Stimulated activated CD4-positive, alpha-beta T cell treated with anti-CD3 and anti-CD28 coated beads, Interleukin-15, amount 100 ng/mL, for 1 hour (primary cell): ENCODE measurements at places on chromosomes 2 and 18.

DNA sequence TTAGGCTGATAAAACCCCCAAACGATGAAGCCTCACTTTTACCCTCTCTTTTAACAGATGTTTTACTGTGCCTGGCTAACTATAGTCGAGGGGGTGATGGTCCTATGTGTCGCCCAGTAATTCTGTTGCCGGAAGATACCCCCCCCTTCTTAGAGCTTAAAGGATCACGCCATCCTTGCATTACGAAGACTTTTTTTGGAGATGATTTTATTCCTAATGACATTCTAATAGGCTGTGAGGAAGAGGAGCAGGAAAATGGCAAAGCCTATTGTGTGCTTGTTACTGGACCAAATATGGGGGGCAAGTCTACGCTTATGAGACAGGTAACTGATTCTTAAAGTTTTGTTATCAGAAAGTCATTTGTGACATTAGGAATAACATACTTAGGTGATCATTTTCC lies 20.4 kb downstream of the MSH6 start:
- DNase-seq = no peak

- no peak for DNase-seq
Measured at GRCh38 chr2:120394764-120395163, 48.8 kb downstream of the INHBB start.

DNA sequence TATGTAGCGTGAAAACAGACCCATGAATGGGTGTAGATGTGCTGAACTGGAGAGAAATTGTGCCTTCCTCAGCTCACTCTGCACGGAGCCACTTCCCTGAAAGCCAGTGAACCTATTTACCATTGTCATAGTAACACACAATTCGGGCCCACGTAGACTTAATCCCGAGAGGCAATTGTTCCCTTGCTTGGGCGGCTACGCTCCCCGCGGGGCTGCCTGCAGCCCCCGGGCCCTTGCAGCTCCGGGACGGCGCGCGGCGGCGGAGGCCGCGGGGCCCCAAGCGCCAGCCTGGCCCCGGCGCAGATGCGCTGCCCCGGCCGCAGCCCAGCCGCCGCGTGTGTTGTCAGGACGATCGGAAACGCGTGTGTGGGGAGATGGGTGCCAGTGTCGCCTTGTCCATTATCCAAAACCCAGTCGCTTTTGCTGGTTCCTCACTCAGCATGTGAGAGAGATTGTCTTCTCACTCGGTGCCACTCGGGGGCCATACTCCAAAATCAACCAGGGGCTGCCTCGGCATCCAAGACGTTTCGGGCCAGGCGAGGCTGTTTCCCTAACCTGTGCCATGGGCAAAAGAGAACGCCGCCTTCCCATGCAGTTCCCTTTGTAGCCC lies 17.9 kb upstream of the LRRTM1 start:
- DNase-seq = no peak

DNA sequence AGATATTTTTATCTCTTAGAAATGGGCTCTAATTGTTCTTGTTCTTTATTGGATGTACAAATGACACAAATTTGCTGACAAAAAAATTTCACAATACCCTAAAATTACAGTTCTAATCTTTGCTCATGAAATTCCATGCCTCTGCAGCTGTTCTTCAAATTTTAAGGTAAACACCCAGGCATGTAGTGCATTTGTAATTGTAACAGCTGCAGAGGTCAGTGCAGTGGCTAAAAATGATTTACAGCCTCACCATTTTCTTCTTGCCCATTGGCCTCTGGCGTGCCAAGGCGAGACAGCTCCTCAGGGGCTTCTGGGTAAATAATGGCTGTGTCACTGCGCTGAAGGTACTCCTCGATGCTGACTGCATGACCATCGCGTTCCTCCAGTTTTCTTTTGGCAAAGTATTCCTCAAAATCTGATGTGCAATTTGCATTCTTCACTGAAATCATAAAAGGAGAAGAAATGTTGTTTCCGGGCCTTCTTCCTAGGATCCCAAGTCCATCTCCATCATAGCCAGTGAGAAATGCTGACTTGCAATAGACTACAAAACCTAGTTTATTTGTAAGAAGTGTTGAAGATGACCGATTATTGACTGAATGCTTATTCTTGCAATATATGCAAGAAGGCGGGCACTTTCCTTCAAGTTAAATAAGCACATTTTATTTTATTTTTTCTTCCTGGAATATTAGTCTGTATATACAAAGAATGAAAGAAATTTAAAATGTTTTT lies 115.2 kb downstream of the ZEB2 start:
- DNase-seq = no peak

DNA sequence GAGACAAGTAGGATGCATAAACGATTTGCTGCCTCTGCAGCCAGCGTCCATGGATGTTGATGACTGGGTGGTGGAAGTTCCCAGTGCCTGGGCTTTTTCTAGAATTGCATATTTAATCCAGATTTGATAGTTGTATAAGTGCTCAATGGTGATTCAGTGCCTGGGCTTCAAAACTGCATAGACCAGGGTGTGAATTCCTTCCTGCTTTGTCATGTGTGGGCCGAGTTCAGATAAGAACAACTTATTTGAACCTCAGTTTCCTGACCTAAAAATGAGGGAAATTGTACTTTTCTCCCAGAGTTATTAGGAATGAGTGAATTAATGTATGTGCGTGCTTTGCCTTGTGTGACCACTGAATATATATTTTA lies 154.6 kb downstream of the WDSUB1 start:
- DNase-seq = no peak

- no peak for DNase-seq
Measured at GRCh38 chr2:24924266-24924665, 4.2 kb upstream of the ADCY3 start.

DNA sequence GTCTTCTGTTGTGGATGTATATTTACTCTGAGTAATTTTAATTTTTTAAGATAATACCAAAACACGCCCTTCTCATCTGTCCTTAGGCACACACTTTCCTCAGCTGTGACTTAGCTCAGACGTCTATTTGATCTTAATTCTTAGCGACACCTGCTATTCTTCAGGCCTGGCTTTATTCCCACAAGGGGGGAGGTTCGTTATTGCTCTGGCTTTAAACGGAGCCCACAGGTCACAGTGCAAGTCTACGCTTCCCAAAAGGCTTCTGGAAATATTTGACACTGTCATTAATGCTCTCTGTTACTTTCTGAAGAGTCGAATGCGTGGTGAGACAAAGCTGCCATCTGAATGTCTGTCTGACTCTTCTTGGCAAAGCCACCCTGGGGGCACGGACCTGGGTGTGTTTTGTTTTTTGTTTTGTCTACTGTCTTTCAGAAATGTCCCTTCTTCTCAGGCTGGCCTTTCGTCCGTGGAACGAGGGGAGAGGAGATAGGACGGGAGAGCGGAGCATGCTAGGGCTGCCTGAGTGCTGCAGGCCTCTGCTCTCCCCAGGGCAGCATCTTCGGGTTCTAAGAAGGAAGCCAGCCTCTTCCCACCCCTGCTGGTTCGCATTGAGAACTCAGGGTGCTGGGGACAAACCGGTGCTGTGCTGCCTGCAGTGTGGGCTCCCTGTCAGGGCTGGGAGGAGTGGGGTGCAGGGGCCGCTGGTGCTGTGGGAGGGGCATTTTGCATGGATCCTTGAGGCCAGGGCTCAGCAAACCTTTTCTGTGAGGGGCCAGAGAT lies 61.9 kb downstream of the ASAP2 start:
- DNase-seq = no peak

DNA sequence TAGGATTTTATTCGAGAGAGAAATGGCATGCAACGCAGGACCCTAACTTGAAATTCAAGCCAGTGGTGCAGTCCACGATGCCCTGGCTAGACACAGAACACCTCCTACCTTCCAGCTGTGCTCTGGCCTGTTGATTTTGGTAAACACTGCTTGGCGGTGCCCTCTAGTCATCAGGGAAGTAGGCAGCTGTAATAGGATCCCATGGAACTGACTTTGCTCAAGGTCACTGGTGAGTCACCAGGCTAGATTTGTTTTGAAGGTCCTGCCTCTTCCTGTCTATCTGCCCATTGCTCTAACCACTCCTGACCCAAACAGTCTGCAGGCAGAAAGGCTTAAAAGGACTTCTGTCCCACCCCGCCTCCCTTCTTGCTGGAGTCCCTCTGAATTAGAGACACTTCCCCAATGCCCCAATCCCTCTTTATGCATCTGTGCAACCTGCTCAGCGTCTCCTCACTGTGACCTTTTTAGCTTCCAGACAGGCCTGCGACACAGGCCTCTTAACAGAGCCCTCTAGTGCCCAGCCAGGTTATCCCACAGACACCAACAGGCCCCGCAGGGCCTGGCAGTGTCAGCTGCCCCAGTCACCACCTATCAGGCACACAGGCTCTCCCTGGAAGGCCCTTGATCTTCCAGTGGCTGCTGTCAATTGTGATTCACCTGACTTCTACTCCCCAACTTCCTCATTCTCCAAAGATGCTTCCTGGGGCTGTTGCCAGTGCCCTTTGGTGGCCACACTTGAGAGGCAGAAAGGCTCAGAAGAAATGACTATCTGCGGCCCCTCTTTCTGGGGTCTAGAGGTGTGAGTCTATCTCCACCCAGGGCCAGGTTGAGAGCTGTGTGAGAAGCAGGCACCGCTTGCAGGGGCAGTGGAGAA lies 5.2 kb downstream of the TMEM127 start:
- no peak for DNase-seq

DNA sequence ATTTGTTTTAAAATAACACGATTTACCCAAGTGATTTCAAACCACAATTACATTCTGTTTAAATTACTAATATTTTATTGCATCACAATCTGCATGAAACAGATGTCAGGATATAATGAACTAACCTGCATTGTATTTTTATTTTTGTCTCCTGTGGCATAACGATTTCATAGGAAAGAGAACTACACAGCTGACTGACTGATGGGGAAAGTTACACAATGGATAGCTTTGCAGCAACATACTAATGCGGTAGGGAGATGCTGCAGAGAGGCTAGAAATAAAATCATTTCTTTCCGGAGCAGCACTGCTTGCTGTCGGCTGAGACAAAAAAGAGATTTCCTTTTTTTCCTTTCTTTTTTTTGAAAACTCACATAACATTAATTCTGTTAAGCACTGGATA lies 36.9 kb downstream of the SCN1A start:
- no peak for DNase-seq

GRCh38 chr18:48529796-48530195 lies 9.0 kb upstream of the CTIF start:
- DNase-seq = no peak

GRCh38 chr2:165801176-165801575 lies 7.1 kb upstream of the GALNT3 start:
- DNase-seq = no peak

- no peak for DNase-seq
Measured at GRCh38 chr18:24402209-24402785, 4.7 kb upstream of the OSBPL1A start.

DNA sequence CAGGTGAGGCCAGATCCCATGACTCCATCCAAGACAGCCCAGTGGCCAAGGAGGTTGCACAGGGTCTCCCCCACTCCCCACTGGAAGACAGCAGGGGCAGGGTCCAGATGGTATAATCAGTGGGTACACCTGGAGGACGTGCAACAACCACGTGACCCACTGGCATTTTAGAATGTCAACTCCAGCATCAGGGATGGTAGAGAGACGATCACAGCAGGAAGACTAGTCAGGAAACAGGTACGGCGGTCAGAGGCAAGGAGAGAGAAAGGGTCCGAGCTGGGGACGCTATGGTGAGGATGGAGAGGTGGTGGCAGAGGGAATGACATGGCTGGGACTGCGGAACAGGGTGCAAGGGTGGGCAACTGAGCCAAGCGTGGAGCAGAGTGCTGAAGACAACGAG lies 23.0 kb downstream of the SERTAD2 start:
- DNase-seq = no peak

DNA sequence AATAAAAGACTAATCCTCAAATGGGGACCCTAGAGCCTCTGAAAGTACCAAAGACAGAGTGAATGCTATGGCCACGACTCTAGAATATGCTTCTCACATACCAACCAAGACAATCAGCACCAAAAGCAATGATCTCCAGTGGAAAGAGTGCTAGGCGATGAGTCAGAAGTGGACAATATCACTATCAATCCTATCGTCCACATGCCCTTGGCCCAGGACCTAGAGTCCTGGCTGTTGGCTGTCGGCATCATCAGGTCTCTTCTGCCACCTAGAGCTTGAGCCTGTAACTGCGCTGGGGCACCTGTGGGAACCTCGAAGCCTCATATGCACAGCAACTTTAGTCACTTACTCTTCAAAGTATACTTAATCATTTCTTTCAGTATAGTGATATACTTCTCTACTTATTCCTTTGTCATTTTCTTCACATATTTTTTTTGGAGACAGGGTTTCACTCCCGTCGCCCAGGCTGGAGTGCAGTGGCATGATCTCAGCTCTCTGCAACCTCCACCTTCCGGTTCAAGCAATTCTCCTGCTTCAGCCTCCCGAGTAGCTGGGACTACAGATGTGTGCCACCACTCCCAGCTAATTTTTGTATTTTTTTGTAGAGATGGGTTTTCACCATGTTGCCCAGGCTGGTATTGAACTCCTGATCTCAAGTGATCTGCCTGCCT lies 29.7 kb downstream of the NOL10 start:
- no peak for DNase-seq

GRCh38 chr2:60309336-60309735 lies 244.1 kb downstream of the BCL11A start:
- DNase-seq = no peak

- DNase-seq = no peak
Measured at GRCh38 chr2:50878251-50878650, 153.7 kb downstream of the NRXN1 start.

DNA sequence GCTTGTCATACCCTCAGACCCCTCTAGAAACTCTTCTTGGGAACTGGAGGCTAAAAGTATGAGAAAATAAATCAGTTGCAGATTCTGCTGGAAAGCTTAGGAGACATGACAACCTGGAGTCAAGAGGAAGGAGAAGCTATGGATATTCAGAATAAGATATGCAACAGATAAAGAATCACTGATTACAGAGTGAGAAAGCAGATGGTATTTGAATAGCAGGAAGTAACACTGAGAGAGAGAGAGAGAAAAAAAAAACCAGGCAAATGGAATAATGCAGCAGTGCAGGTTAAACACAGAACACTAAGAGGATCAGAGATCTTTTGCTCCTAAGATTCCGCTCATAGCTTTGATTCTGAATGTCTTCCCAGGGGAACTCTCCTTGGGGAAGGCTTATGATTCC lies 1284.1 kb upstream of the NXPH2 start:
- no peak for DNase-seq

GRCh38 chr18:3998698-3999333 lies 456.3 kb downstream of the DLGAP1 start:
- no peak for DNase-seq

DNA sequence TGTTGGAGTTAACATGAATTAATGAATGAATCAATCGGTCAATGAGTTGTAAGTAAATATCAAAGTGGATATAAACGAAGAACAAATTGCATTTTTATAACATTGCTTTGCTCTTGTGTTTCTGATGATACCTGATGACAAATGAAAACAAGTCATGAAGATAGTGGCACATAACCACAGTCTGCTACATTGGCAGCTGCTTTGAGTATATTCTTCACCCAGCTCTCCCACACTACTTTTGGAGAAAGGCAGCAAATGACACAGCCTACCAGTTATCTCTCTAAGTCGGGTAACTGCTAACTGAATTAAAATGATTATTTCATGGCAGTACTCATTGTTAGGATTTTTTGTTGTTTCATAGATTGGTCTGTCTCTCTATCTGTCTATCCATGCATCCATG lies 76.8 kb downstream of the COL5A2 start:
- no peak for DNase-seq
